ENCODE measurements at places on chromosomes 4 and X.

DNA sequence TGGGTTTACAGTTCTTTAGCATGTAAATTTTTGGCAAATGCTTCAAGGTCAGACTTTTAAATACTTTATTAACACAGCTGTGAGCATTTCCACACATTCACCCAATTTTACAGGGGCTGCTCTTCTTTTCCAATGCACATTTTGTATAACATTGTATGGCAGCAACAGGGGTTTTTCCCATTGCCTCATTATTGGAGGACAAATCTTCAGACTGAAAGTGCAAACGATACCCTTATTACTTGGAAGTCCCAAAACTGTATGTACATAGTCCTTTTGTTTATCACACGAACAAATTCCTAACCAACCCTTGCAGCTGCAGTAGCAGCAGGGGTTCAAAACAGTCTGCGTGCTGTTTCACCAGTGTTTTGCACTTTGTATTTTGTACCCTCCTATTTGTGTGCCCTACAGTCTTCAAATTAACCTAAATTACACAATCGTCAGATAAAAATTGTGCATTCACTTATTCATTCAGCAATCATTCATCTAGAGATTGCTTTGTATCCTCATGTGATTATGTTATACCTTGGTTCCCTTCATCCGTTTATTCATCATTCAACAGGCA, 330.7 kb upstream of the RASGEF1B start:
- no peak for DNase-seq

- no peak for DNase-seq
Observed at GRCh38 chr4:77229433-77229832, 72.4 kb downstream of the CCNG2 start.

GRCh38 chr4:19214591-19215186, 1037.0 kb upstream of the SLIT2 start:
- peak; percentile 69 for DNase-seq

DNA sequence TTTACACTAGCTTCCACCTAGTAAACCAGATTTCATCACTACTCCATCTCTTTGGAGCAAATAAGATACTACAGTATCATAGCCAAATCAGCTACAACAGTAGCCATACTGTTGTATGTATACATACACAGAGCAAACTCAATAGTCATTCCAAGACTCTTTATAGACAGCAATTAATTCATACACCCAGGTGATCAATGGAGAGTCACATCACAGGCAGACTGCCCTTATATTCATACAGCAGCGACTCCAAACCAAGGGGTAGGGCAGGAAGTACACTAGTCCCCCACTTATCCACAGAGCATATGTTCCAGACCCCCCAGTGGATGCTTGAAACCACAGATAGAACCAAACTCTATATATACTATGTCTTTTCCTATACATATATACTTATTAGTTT, 76.6 kb downstream of the FBXW7 start:
- no peak for DNase-seq

DNA sequence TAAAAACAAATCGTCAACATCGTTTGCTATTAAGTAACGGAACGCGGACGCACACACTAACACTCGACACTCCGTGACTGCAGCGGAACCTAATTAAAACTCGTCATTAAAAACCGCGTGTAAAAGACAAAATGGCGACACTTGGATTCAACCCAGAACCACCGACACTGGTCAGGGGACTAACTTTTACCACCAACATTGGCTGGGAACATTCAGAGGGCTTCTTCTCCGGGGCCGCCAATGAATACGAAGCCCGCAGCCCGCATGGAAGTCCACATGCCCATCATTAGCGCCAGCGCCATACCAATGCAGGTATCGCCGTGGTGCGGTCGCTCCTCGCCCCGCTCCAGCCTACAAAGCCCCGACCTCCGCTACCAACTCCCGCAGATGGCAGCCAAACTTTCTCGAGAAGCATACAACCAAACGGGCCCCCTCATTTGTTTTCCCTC, 498 bp downstream of the RBMX start:
- DNase-seq, result peak; percentile 13

DNA sequence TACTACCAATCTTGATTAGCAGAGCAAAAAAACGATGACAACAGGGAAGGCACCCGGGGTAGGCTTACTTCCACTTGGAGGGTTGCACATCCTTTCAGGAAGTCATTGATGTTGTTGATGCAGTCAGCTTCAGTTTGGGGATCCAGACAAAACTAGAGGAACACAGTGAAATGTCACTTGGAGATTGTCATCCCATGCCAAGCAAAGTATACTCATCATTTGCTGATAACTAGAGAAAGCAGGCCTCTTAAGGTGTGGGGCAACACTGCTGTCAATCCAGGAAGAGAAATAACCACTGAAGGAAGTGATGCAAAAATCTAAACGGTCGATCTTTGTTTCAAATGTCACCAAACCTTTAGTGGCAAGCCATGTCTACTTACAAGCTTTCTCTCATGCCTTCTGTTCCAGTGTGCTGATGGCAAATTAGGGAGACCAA, 1.4 kb downstream of the ARHGEF6 start:
- DNase-seq, result no peak

- DNase-seq, result no peak
Observed at GRCh38 chr4:3835527-3836405, 69.6 kb downstream of the ADRA2C start.

- no peak for DNase-seq
Observed at GRCh38 chr4:20589436-20589835, 110.8 kb upstream of the PACRGL start.

DNA sequence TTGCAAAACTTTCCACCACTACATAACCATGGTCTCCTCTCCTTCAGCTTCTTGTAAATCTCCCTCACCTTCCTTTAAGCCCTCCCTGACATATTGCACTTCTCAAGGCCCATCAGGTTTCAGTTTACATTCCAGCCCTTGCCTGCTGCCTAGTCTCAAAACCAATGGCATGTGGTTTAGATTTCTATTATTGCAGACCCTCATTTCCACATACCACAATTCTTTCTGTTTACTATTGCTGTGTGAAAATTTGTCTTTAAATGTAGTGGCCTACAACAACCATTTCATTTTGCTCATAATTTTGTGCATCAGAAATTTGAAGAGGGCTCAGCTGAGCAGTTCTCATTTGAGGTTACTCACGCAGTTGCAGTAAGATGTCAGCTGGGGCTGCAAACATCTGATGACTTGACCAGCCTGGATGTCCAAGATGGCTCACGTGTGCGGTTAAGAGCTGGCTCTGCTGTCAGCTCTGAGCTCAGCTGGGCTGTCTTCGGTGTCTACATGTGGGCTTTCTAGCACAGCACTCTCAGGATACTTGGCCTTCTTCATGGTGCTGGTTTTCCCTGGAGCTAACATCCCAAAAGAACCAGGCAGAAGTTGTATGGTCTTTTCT, 29.9 kb upstream of the SOD3 start:
- DNase-seq, result peak; percentile 32

DNA sequence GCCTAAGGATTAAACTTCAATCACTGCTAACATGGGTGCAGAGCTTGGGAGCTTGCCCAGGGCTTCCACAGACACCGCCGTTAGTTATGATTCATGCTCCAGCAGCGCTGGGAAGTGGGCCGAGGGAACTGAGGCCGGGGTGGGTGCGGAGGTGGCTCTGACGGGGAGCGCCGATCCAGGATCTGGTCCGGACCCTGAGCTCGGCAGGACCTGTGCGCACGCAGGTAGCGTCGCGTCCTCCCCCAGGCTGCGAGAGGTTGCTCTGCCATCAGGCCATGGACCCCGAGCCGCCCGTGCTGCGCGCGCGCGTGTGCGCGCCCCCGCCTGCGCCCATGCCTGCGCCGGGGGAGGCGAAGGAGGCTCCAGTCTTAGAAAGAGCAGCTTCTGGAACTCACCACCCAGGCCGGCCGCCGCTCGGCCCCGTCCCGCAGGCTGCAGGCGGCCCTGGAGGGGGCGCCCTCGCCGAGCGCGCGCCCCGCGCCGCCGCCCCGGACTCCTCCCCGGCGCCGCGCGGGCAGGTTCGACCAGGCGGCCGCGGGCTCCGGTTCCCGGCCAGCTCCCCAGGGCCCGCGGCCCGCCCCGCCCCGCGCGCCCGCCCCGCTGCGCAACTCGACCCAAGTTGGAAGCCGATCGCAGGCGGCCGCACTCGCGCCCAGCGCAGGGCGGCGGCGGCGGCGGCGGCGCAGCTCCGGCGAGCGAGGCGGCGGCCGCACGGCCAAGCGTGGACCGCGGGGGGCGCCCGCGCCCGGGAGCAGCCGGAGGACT, 732 bp upstream of the ADRA2C start:
- DNase-seq, result peak; percentile 80

GRCh38 chr4:38948551-38948950, 80.9 kb downstream of the FAM114A1 start:
- DNase-seq, result peak; percentile 93

GRCh38 chrX:111005166-111005565, 90.8 kb upstream of the PAK3 start:
- DNase-seq, result no peak

DNA sequence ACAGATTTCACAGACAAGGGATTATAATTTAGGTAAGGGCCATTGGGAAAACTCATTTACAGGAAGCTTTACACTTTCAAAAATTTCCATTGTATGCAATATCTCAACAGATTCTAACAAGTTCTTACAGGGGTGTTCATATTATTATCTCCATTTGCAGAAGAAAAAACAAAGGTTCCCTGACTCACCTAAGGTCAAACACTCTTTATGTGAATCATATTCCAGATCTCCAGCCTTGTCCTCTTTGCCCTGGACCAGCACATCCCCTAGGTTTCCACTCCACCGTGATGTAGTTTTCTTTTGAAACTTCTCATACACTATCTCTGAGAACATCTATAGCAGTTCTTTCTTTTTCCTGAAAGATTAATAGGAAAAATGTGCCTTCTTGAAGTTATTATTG, 96.4 kb upstream of the HS3ST1 start:
- no peak for DNase-seq

GRCh38 chr4:125317525-125317877, 2.7 kb downstream of the FAT4 start:
- peak; percentile 60 for DNase-seq

- DNase-seq, result no peak
Observed at GRCh38 chr4:151567056-151567455, 158.1 kb downstream of the FHIP1A start.

DNA sequence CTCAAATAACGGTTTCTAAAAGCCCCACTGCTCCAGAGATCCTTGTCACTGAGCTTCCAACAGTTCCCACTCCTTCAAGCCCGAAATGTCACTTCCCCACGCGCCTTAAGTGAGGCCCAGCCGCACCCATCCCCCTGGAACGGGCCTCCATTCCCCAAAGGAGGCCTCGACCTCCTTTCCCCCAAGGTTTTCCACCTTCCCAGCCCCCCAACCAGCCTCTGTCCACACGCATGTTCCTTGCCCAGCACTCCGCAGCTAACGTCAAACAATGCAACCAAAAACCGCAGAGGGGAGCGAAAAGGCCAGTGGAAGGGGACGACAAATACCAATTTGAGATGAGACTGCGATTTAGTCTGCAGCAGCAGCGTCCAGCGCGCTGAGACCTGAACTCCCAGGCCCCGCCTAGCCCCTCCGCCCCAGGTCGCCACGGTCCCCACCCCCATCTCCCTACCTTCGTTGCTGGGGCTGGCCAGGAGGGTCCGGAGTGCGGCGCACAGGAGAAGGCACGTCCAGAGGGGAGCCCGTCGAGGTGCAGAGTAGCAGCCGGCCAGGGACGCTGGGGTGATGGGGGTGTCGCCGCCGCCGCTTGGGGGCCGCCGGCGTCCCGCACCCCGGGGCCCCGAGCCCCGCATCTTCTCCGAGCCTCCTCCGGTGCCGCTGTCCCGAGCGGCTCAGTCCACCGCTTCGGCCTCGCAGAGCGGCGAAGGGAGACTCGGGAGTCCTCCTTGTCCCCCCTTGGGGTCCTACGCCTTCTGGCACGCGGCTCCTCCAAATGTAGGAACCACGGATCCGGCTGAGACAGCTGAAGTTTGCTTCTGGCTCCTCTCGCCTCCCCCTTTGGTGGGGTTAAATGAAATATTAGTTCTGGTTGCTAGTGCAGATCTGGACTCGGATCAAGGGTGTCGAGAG, 924 bp downstream of the EPHA5 start:
- no peak for DNase-seq

DNA sequence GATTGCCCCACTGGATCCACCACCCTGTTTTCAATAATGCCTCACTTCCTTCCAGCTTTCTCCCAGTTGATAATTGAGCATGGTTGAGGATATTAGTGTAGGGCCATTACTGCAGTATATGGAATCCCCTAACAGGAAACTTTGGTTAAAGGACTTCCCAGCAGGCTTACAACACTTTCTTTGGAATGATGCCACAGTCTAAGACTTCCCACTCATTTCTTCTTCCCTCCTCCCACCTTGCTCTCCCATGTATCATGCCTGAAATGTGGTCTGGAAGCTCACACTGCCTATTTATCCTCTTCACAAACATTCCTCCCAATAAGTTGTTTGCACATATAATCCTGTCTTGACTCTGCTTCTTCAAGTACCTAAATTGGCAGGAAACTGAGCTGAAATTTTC, 863.3 kb downstream of the CENPC start:
- peak; percentile 32 for DNase-seq

DNA sequence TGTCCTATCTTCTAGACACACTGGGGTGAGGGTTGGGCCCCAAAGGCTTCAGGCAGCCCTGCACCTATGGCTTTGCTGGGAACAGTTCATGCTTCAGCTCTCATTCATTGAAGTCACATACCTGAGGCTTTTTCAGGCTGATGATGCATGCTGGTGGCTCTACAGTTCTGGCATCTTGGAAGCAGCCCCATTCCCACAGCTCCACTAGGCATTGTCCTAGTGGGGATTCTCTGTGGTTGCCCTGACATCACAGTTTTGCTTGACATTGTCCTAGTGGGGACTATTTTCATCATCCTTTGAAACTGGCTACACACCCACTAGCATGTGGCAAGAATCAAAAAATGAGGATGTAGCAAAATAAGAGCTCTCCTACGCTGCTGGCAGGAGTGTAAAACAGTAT, 37.7 kb upstream of the C4orf17 start:
- DNase-seq, result peak; percentile 13

- peak; percentile 25 for DNase-seq
Observed at GRCh38 chr4:52751487-52751911, 274 bp upstream of the ERVMER34-1 start.

DNA sequence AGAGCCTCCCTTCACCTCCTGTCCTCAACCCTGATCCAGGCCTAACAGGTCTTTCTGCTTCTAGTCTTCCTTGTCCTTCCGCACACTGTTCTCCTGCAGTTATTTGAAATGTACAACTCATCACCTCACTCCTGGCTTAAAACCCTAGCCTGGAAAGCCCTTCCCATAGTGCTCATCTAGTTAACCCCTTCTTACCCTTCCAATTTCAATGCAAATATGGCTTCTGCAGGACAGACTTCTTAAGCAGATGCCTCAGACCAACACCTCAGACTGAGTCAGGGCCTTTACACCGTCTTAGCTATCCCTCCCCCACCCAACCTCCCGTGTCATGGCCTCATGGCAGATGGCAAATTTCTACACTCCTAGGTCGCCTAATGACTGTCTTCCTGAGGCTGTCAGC, 130.4 kb downstream of the BCOR start:
- no peak for DNase-seq

DNA sequence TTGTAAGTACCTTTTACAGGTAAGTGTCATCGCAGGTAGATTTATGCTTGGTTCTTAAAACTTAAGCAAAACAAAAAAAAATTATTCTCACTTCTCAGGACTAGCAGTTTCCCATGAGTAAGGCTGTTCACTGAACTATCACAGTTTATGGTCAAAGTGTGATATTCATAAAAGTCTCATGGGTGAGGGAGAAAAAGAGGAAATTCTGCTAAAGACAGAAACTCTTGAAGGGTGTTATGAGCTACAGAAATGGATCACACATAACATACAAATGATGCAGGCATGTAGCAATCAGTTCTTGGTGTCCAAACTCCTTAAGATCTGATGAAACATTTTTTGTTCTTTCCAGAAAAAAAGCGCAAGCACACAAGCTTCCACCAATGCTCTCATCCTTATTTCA, 8.5 kb downstream of the RAB9A start:
- DNase-seq, result no peak

Data from iris pigment epithelial cell (primary cell).